ENCODE measurements at places on chromosomes 2 and 18.
A peak's percentile ranks its signal among the peaks of the same experiment; 100 is the strongest.

DNA sequence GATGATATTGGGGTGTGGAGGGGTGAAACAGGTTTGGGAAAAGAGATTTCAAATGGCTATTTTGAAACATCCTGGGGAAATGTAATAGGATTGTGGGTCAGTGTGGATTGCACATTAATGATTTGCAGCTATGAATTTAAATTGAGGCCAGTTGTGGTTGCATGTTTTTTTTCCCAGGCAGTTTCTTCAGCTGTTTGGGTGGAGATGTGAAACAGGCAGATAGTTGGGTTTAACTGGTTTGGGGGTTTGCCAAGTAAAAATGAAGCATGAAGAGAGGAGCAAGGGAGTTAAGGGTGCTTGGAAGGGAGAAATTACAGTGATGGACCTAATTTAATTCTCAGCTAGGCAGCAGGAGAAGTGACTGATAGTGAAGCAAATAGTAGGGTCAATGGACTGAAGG is 16.8 kb downstream of the GPD2 start:
- DNase-seq = no peak

GRCh38 chr2:219032051-219032745 is 9.1 kb downstream of the CFAP65 start:
- no peak for DNase-seq

DNA sequence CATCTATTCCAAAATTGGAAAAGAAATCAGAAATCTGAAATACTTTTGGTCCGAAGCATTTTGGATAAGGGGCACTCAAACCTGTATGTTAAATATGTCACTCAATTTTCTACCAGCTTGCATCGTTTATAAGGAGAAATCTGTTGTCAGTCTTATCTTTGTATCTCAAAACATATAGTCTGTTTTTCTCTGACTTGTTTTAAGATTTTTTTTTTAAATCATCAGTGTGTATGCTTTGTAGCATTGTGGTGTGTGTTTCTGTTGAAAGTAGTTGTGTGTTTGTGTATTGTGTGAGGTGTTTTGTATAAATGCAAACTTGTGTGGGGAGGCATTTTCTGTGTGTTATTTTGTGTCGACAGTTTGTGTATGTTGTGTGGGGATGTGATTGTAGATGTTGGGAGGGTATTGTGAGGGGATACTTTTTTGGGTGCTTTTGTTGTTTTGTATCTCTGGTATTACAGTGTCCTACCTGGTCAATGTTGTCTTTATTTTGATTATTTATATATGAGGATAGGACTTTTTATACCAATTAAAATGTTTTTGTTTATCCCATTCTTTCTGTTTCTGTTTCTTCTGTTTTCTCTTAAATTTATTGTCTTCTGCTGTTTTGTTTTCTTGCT is 30.9 kb downstream of the SMCHD1 start:
- DNase-seq = no peak

- no peak for DNase-seq
These were observed 59.1 kb downstream of the CDC42EP3 start for GRCh38 chr2:37612382-37612781.

- DNase-seq = no peak
These were observed 20.6 kb downstream of the MPPE1 start for GRCh38 chr18:11887328-11888128.

DNA sequence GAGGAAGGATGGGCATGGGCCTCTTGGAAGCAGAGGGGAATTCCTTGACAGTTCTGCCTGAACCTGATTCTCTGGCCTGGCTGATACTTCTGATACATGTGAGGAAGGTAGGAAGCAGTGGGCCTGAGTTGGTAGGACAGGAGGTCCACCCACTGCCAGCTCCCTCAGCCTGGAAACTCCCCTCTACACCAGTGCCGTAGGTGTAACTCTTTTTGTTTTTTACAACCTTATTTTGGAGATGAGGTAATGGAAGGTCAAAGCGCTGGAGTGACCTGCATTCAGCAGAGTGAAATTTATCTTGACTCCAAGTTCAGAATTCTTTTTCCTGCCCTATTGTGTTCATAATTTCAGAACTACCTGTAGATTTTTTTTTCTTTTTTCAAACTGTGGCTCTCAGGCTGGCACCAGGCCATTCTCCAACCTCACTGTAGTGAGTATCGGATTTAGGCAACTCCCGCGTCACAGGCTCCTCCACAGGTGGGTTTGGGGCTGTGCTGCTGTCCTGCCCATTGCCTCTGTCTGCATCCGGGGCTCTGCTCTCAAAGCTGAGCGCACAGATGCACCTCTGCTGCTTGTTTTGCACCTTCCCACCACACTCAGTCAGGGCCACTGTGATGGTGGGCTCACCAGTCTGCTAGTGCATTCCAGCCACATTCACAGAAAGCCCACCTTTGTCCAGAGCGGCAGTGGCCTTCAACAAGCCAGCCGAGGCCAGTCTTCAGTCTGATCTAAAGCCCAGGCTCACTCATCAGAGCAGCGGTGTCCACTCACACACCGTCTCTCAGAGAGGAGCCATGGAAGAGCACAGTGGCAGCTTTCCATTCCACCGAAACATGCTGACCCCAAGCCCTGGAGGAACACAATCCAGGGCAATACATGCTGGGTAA is 87.2 kb downstream of the UXS1 start:
- no peak for DNase-seq

- no peak for DNase-seq
These were observed 64.0 kb upstream of the ST8SIA5 start for GRCh38 chr18:46820863-46821262.

GRCh38 chr2:20468549-20469500 is 22.0 kb downstream of the RHOB start:
- no peak for DNase-seq

GRCh38 chr2:84840306-84840705 is 40.6 kb downstream of the TRABD2A start:
- DNase-seq = no peak

DNA sequence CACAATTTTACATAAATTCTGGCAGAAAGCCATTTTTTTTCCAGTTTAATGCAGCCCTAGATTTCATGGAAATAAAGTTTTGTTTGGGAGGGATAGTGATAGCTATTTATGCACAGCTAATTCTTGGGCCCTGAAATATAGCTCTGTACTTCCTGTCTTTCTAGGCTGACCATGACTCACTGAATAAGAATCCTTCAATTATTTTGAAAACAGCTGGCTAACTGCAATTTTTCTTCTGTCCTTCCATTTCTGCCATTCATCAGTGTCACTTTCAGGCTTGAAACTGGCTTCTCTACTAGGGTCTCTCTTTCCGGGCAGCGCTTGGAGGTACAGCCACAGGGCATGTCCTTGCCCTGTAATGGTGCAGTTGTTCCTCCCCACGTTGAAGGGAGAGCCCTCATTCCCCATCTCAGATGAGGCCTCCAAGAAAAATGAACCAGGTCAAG is 97.1 kb upstream of the TMEM178A start:
- DNase-seq = no peak

DNA sequence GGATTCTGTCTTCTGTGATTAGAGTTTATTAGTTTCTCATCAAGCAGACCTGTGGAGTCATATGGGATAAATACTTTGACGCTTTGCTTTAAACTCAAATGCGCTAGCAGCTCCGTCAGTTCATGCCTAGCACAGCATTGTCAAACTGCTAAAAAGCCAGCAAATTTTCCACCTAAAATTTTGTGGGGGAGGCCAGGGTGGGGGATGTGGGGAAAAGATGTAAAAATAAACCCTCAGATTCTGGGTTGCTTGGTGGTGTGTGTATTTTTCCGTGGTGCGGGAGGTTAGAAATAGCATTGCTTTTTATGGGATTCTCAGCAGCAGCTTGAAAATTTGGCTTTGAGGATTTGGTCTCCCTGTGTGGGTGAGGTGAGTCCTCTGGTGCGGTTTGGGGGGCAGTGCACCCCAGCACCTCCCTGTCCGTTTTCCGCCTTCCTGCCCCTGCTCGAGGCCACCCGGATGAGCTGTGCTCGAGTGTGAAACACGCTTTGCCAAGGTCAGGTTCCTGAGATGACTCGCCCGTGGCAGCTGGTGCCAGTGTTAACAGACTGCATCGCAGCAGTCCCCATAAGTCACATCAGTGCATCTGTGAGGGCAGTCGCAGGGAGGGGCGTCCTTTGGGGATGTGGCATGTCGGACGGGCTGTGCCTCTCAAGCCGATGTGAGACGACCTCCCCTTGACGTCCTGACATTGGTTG is 65.9 kb downstream of the LDLRAD4 start:
- peak; percentile 13 for DNase-seq

- DNase-seq = no peak
These were observed 377.1 kb downstream of the CDH19 start for GRCh38 chr18:66226782-66227181.

DNA sequence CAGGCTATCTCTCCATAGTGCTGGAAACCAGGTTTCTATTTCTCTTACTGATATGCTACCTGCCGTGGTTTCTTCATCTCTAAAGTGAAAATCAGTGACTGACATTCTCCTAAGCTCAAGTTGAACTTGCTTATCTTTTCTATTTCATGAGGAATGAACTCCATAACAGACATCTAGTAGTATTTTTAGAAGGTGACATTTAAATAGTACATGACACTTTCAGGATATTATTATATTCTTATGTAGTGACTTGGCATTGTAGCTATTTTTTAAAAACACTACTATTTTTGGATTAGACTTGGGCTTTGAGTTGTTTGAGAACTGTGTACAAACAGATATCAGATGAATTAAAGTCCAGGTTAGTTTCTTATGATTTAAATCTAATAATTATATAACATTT is 1381.8 kb downstream of the DSC3 start:
- no peak for DNase-seq

DNA sequence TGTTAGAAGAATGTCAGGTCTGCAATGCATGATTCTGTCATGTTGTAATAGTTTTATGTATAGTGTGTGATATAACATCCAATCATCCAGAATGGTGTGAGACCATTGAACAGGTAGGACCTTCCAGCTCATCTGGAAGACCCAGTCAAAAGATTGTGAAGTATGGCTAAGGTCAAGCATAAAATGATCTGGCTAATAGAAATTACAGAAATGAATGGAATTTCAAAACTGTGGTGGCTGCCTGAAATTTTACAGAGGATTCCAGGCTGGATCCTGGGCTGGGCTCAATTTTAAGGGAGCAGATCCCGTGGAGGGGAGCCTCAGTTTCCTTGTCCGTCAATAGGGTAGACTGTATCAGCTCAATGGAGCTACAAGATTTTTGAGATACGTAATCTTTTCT is 39.1 kb downstream of the ACKR3 start:
- no peak for DNase-seq

DNA sequence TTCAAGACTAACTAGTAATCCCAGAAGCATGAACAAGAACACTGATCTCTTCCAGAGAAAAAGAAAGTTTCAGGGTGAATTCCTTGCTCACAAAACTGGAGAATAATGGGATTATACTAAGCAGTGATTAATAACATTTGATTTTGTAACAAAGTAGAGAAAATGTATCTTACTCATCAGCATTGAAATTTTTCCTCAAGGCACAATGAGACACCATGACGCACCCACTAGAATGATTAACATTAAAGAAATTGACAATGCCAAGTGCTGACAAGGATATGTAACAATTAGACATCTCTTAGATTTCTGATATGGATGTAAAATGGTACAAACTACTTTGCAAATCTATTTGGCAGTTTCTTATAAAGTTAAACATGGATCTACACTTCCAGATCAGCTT is 101.1 kb upstream of the EPHA4 start:
- DNase-seq = no peak

- no peak for DNase-seq
These were observed 42.4 kb downstream of the KLF7 start for GRCh38 chr2:207123335-207123744.

DNA sequence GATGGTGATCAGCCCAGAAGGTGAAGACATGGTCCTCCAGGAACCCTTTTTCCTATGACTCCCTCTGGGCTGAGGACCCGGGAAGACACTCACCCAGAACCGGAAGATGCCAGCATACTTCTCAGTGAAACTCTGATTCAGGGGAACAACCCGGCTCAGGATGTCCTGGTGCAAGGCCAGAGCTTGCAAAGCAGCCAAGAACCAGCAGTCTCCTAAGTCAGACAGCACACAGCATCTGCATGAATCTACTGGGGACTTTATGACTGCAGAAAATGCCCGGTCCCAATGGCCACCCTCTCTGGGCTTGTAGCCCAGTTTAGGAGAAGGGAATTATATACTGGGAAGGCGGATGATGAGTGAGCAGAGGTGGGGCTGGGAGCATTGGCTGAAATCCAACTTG is 15.3 kb downstream of the CAPN14 start:
- DNase-seq = no peak

- no peak for DNase-seq
These were observed 5.2 kb downstream of the UGT1A7 start for GRCh38 chr2:233686928-233687327.

GRCh38 chr2:60699617-60700016 is 56.5 kb upstream of the PAPOLG start:
- DNase-seq = no peak

- DNase-seq = no peak
These were observed 93.0 kb upstream of the MYO3B start for GRCh38 chr2:170084820-170085491.

DNA sequence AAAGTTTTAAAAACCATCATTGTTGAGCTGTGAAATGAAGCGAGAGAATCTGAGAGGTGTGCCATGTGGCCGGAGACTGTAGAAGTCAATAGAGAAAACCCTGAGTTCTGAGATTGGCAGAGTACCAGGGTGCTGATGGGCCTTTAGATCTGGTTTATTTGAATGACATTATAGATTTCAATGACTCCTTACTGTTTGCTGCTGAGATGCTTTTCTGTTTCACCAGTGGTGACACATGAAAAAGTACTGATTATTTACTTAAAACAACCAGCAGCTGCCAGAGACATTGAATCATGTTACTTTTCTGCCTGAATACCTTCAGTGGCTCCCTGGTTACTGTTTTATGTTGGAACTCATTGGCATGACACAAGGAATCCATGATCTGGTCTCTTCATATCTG is 602.7 kb upstream of the ZNF804A start:
- DNase-seq = no peak

- DNase-seq = no peak
These were observed 82.4 kb downstream of the NCKAP5 start for GRCh38 chr2:133485868-133486267.

GRCh38 chr2:23536326-23536725 is 151.3 kb downstream of the KLHL29 start:
- DNase-seq = no peak

DNA sequence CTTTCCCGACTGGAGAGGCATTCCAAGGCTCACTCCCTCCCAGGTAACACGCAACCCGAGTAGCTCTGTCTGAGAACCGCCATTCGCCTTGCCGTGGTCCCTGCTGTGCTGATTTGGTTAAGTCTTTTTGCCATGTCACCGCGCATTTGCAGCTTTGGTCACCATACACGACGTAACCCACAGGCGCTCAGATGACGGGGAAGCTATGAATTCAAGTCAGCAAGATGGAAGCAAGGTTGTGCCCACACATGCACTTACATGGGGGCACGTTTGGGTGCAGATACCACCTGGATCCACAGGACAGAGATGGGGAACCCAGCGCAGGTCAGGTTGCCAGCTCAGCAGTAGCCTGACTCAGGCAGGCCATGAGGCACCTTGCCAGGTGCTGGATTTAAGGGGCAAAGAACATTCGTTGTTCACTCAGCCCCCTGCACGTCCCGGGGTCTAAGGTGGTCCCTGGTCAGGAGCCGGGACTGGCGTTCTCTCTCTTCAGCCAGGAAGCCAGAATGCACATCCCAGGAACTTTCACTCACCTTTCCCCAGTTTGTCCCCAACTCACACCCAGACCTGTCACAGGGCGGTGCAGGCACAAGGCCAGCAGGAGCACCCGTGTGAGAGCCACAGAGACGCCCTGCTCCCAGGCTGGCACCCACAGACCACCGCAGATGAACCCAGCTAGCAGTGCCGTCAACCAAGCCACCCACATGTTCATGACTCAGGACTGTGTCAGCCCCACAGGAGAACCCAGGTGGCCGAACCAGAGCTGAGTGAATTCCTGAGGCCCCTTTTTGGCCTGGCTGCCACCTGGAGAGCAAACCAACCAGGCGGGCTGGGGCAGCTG is 19.9 kb downstream of the SNED1 start:
- peak; percentile 3 for DNase-seq

Measured in activated CD4-positive, alpha-beta T cell treated with anti-CD3 and anti-CD28 coated beads, Interleukin-2, amount 10 ng/mL, durations not matched to agents 7 days and 5 days (primary cell).